ENCODE measurements at places on chromosomes 2 and 18.

DNA sequence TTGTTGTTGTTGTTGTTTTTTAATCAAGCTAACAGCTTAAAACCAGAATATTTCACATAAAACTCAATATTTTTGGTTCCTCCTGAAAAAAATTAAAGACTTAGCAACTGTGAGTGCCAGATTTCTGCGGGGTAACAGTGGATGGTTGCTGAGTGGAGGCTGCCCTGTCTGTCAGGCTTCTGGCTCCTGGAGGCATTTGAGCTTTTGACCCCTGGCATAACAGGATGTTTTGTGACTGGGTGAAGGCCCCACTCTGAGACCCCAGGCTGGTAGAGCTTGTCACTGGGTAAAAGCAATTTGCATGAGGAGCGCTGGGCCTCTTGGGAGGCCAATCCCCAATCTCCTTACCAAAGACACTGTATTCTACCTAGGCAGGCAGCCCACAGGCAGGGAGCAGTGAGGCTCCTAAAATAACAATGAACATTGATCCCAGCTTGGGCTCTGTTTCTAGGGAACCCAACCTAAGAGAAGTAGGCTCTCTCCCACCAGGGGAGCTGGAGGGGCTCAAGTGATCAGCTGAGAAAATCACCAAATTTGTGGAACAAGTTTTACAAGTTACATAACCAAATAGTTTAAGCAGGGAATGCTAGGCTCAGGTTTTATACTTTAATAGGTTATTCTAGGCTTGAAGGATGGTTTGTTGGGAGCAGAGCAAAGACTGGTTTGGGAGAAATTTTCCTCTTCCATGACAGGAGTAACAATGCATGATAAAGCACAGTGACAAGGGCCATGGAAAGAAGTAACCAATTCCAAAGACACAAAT, 5.9 kb upstream of the SPRED2 start:
- no peak for DNase-seq

GRCh38 chr2:25808006-25808383, 70.3 kb downstream of the ASXL2 start:
- DNase-seq: no peak

GRCh38 chr18:23355206-23355605, 97.9 kb upstream of the RIOK3 start:
- DNase-seq: no peak

- no peak for DNase-seq
These were observed 40.5 kb downstream of the SPHKAP start for GRCh38 chr2:228140934-228141528.

- peak; percentile 43 for DNase-seq
These were observed 132.1 kb downstream of the MBP start for GRCh38 chr18:77000527-77000926.

DNA sequence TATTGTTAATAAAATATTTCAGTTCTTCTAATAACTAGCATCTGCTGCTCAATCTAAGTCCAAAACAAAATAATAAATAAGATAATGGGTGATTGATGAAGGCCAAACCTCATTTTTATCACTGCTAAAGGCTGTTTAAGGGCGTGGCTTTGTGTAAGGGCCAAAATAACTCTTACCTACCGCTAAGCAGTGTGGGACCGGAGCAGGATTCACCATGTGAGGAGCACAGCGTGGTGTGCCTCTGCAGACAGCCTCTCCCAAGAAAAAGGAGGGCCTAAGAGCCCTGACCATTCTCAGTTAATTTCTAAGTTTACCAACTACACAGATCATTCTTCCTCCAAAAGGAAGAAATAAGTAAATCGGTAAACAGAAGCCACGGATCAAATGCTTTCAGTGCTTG, 353.7 kb downstream of the ARL6IP6 start:
- no peak for DNase-seq

DNA sequence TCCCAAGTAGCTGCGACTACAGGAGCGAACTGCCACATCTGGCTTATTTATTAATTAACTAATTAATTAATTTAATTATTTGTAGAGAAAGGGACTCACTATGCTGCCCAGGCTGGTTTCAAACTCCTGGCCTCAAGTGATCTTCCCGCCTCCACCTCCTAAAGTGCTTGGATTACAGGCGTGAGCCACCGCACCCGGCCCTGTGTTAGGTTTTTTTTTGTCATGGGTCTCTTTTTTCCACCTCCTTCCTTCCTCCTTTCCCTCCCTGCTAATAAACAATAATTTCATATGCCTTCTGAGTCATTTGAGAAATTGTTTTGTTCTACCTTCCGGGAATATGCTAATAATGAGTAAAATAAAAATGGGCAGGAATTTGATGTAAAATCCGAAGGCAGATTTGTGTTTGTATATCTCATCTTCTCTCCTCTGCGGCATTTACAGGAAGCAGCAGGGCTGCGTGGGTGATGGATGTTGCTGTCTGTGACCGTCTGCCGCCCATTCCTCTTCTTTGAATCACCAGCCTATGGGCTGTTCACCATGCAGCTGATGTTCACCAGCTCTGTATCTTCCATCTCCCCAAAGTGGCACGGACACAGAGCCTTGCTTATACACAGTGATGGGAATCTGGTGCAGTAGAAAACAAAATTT, 89.9 kb downstream of the ACSL3 start:
- DNase-seq: no peak

DNA sequence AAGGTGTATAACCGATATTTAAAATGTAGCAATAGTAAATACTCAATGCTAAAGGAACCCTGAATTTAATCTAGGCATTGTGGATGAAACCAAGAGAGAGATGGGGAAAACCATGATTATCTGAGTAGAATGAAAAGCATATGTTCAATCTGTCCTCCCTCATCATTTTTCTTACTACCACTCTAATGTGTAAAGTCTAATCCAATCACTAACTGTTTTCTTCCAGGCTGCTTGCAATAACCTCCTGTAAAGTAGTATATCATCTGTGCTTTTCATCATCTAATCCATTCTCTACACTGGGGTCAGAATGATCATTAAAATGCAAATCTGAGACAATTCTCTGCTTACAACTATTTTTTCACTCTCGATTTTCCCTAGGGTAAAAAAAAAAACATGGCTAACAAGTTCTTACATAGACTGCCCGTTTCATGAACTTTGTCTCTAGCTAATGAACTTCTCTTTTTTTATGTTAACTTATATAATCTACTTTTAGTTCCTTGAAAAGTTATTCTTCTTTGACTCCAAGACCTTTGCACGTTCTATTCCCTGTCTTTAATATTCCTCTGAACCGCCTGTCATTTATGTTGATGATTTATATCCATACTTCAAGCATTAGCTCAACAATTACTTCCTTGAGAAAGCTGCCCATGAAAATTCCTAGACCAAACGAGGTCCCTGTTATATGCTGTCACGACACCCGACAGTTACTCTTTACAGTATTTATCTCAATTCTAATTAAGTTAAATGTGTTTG, 94.7 kb upstream of the SLC8A1 start:
- DNase-seq: no peak

DNA sequence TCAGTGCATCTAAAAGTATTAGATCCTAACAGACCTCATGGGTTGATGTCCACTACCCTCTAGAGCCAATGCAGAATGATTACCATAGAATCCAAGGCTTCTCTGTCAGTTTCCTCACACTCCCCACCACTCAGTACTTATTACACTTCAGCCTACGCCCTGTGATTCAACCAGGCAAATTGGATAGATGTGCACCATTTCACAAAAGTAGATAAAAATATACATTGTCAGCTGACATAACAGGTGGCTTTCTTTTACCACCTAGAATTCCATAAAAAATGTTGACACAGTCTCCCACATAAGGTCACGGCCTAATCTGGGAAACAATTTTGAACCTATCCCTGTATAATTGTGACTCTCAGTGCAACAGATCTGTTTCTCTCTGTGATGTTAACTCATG, 144.9 kb downstream of the CERS6 start:
- DNase-seq: no peak

GRCh38 chr18:68033466-68033865, 516.9 kb upstream of the DSEL start:
- no peak for DNase-seq

- no peak for DNase-seq
These were observed 18.7 kb downstream of the SP140 start for GRCh38 chr2:230244211-230244610.

- no peak for DNase-seq
These were observed 127.9 kb downstream of the ZFP36L2 start for GRCh38 chr2:43098539-43098938.

- no peak for DNase-seq
These were observed 29.5 kb downstream of the STK39 start for GRCh38 chr2:168217920-168218319.

GRCh38 chr2:218885981-218886947, 5.6 kb downstream of the WNT10A start:
- no peak for DNase-seq

DNA sequence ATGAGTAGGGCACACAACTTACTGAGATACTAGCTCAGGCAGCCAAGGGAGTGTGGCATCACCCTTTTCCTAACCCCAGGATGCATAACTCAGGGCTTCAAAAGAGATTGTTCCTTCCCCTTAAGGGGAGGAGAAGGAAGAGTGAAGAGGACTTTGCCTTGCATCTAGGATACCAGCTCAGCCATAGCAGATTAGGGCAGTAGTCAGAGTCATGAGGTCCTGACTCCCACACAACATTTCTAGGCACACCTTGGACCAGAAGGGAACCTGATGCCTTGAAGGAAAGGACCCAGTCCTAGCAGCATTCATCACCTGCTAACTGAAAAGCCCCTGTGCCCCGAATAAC, 1433.2 kb upstream of the TMEFF2 start:
- DNase-seq: no peak

GRCh38 chr18:55402731-55403405, 185.1 kb downstream of the TCF4 start:
- DNase-seq: no peak

GRCh38 chr18:55501579-55501978, 86.4 kb downstream of the TCF4 start:
- no peak for DNase-seq

Data from CD4-positive, alpha-beta T cell treated with Interferon alpha-2 for 1 hour (primary cell).